ENCODE measurements at places on chromosomes 3 and 15. TPM values are rescaled to one million over a fixed set of nuclear protein-coding genes. Genes with fewer than 3 reads are reported as not detected.

DNA sequence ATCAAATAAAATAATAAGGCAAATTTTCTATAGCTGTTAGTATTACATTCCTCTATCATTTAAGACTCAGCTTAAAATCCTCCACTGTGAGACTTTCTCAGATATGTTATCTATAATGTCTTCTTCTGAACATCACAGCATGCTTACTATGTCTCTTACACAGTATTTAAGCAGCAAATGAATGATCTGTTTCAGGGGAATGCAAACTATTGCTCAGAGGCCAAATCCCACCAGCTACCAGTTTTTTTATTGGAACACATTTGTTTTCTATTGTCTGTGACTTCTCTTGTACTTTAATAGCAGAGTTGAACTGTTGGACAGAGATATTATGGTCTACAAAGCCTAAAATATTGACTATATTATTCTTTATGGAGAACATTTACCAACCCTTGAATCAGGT is 59.6 kb downstream of the C3orf38 start:
- H3K27ac ChIP-seq = no peak overlapping the region
- no peak for DNase-seq
- H3K4me1 ChIP-seq = no peaks in the 10 kb centered on the region
- no peaks in the 10 kb centered on the region for H3K36me3 ChIP-seq

The KNG1 gene
- not detected for total RNA-seq

The ACTRT3 gene
- 2.0 TPM for total RNA-seq

GRCh38 chr15:29092376-29093064 is 177.1 kb downstream of the NSMCE3 start:
- no peaks in the 10 kb centered on the region for H3K27me3 ChIP-seq
- no peaks in the 10 kb centered on the region for H3K36me3 ChIP-seq
- H3K4me1 ChIP-seq = no peaks in the 10 kb centered on the region
- no peak for DNase-seq

GRCh38 chr3:5466065-5466464 is 278.6 kb downstream of the EDEM1 start:
- no peak overlapping the region for H3K27ac ChIP-seq
- no peak overlapping the region for H3K4me3 ChIP-seq
- no peaks in the 10 kb centered on the region for H3K27me3 ChIP-seq
- no peaks in the 10 kb centered on the region for H3K36me3 ChIP-seq

The CGNL1 gene
- total RNA-seq = 40.7 TPM

DNA sequence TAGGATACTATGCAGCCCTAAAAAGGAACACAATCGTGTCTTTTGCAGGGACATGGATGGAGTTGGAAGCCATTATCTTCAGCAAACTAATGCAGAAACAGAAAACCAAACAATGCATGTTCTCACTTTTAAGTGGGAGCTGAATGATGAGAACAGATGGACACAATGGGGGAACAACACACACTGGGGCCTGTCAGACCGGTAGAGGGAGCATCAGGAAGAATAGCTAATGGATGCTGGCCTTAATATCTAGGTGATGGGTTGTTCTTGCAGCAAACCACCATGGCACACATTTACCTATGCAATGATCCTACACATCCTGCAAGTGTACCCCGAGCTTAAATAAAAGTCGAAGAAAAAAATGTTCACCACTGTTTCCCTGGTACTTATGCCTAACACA is 17.5 kb downstream of the SENP7 start:
- H3K27ac ChIP-seq = no peak overlapping the region

- H3K4me3 ChIP-seq = no peak overlapping the region
- no peak overlapping the region for H3K27ac ChIP-seq
- no peaks in the 10 kb centered on the region for H3K36me3 ChIP-seq
- H3K27me3 ChIP-seq = no peaks in the 10 kb centered on the region
- DNase-seq = no peak
- H3K4me1 ChIP-seq = peaks cover 21% of the 10 kb centered on the region
These were observed 4.0 kb downstream of the MAP1A start for GRCh38 chr15:43521419-43521818.

The CAND2 gene
- total RNA-seq = 11.6 TPM

DNA sequence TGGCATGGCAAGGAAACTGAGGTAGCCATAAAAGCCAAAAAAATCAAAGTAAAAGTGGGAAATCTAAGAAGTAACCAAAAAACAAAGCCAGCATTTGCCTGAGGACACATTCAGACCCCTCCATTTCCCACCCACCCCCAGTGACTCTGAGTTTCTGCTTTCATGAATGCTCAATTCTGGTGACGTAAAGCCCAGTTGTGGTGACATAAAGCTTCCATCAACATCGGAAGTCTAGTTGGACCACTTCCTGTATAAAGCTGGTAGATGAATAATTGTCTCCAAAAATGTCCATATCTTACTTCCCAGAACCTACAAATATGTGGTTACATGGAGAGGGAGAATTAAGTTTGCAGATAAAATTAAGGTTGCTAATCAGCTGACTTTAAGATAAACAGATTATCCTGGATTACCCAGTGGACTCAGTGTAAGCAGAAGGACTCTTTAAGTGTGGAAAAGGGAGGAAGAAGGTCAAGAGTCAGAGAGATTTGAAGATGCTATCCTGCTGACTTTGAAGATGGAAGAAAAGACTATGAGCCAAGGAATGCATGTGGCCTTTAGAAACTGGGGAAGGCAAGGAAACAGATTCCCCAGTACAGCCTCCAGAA is 62.0 kb upstream of the ST3GAL6 start:
- no peaks in the 10 kb centered on the region for H3K4me1 ChIP-seq
- no peak overlapping the region for H3K27ac ChIP-seq
- H3K27me3 ChIP-seq = no peaks in the 10 kb centered on the region
- no peak overlapping the region for H3K4me3 ChIP-seq

The SYNM gene
- 24.2 TPM for total RNA-seq

The CFAP44 gene
- 15.6 TPM for total RNA-seq

DNA sequence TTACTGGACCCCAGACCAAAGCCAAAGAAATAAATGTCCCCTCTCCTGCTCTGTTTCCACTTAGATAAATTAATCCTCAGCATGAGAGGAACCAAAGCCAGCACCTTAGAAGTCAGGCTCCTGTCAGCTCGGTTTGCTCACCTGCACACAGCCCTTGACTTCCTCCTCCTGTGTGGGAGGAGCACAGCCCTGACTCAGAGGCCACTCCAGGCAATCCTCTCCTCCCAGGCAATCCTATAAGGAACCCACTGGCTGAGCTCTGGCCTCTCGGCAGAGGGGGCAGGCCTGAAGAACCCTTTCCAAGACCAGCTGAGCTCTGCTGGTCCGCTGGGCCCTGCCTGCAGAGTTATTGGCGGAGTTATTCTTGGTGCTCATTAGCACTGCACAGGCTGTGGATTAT is 30.8 kb downstream of the LIPC start:
- H3K36me3 ChIP-seq = no peaks in the 10 kb centered on the region
- peak; percentile 69 for DNase-seq
- H3K27me3 ChIP-seq = no peaks in the 10 kb centered on the region
- no peak overlapping the region for H3K27ac ChIP-seq
- H3K4me1 ChIP-seq = peaks cover 52% of the 10 kb centered on the region
- no peak overlapping the region for H3K4me3 ChIP-seq

- H3K4me3 ChIP-seq = no peak overlapping the region
- DNase-seq = no peak
- H3K27ac ChIP-seq = no peak overlapping the region
- no peaks in the 10 kb centered on the region for H3K27me3 ChIP-seq
These were observed 63.0 kb downstream of the VPS8 start for GRCh38 chr3:184874709-184875644.

- peaks cover 29% of the 10 kb centered on the region for H3K36me3 ChIP-seq
- H3K27me3 ChIP-seq = no peaks in the 10 kb centered on the region
- H3K4me1 ChIP-seq = no peaks in the 10 kb centered on the region
- no peak for DNase-seq
- H3K4me3 ChIP-seq = no peak overlapping the region
- H3K27ac ChIP-seq = no peak overlapping the region
These were observed 37.1 kb downstream of the PSMD6 start for GRCh38 chr3:63986146-63986545.

The ZNF662 gene
- 14.2 TPM for total RNA-seq

GRCh38 chr3:58150130-58150809 is 60.5 kb downstream of the DNASE1L3 start:
- H3K36me3 ChIP-seq = peaks cover 66% of the 10 kb centered on the region
- DNase-seq = no peak
- peaks cover 4% of the 10 kb centered on the region for H3K4me1 ChIP-seq

DNA sequence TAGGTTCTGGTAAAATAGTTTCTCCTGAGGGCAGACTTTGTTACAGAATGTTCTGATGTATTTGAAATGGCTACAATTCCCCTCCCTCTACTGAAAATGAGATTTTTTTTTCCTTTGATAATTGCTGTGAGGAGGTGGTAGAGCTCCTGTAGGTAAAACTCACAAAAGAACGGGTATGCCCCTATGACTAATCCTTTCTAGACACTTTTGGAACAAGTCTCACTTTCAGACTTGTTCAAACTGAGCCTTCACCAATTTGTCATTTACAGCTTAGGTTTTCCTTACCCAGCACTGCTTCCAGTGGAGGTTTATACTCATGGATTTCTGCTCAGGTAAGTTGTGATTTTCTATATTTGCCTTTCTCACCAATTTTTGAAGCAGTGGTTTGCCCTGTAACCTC is 115.6 kb downstream of the NLGN1 start:
- no peaks in the 10 kb centered on the region for H3K36me3 ChIP-seq
- H3K27me3 ChIP-seq = no peaks in the 10 kb centered on the region
- H3K4me1 ChIP-seq = no peaks in the 10 kb centered on the region
- no peak for DNase-seq

The SLC24A1 gene
- total RNA-seq = 23.5 TPM

The HTR3E gene
- total RNA-seq = not detected

DNA sequence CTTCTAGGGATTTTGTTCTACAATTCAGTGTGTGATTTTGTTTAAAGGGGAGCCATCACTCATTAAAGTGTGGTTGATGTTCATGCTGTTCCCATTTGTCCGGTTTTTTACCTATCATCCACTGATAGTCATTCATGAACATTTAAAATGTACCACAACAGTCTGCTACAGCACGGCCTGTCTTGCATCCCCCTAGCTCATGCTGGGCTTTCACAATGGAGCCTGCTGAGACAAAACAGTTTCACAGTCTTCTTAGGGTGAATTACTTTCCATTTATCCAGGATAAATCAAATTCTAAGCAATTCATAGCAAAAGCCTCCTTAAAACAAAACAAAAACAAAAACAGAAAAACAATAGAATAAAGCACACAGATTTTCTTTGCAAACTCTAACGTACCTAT is 627.2 kb downstream of the CADM2 start:
- H3K27ac ChIP-seq = no peak overlapping the region
- no peak overlapping the region for H3K4me3 ChIP-seq
- no peaks in the 10 kb centered on the region for H3K4me1 ChIP-seq
- H3K36me3 ChIP-seq = no peaks in the 10 kb centered on the region
- no peak for DNase-seq

DNA sequence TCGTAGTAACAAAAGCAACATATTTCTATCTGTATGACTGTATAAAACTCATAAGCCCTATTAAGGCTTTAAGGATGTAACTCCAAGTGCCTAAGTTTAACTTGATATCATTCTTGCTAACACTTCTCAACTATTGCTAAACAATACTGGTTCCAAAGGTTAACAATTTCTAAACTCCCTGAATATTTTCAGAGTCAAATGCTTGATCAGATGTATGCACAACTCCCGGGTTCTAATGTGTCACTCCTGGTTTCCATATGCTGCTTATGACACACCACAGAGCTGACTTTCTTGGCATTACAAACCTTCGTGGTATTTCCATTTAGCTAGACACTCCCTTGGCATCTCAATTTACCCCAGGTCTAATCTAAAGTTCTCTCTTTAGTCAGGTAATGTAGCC is 26.3 kb downstream of the DZIP1L start:
- H3K4me1 ChIP-seq = no peaks in the 10 kb centered on the region
- H3K4me3 ChIP-seq = no peak overlapping the region
- H3K27ac ChIP-seq = no peak overlapping the region
- H3K27me3 ChIP-seq = no peaks in the 10 kb centered on the region
- peaks cover 2% of the 10 kb centered on the region for H3K36me3 ChIP-seq

DNA sequence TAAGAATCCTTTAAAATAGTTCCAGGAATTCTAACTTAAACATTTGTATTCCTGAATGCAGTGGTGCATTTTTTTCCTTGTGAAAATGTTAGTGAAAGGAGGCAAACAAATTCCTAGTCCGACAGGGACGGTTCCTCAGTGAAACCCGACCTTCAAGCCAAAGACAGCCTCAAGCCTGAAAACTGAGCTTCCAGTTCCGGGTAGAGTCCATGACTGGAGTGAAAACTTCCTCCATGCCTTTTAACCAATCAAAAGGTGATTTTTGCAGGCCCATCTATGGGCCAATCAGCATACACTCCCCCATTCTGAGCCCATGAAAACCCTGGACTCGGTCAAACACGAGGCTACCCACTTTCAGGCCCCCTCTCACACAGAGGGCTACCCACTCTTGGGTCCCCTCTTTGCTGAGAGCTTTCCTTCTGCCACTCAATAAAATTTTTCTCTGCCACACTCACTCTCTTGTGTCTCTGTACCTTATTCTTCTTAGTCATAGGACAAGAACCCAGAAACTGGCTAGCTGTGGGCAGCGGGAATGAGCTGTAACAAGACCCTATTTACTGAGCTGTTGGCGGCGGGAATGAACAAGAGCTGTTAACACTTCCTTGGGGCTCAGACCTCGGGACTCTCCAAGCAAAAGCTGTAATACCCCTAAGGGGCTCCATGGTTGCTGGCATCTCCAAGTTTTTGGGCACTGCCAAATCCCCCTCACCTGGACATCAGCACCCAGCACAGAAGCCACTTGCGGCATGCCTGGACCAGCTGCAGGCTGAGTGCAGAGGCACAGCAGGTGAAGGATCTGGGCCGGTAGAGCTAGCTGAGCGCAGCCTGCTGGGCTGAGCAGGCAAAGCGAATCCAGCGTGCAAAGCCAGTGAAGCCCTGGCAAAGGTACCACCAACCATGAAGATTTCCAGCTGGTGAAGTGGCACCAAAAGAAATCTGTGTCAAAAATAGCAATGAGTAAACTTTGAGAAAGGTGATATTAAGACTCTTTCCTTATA is 598.8 kb downstream of the MCTP2 start:
- no peaks in the 10 kb centered on the region for H3K27me3 ChIP-seq
- no peaks in the 10 kb centered on the region for H3K4me1 ChIP-seq
- DNase-seq = no peak
- H3K4me3 ChIP-seq = no peak overlapping the region
- H3K36me3 ChIP-seq = no peaks in the 10 kb centered on the region
- H3K27ac ChIP-seq = no peak overlapping the region

GRCh38 chr15:47516972-47517371 is 200.3 kb upstream of the SEMA6D start:
- no peak overlapping the region for H3K4me3 ChIP-seq
- H3K27me3 ChIP-seq = no peaks in the 10 kb centered on the region
- no peaks in the 10 kb centered on the region for H3K4me1 ChIP-seq
- no peaks in the 10 kb centered on the region for H3K36me3 ChIP-seq
- no peak for DNase-seq
